CD4-positive, alpha-beta T cell treated with Interleukin-21 for 1 hour (primary cell): ENCODE measurements at places on chromosomes 16 and 17.
A peak's percentile ranks its signal among the peaks of the same experiment; 100 is the strongest.

GRCh38 chr17:37168731-37169353 is 206.9 kb upstream of the C17orf78 start:
- DNase-seq = no peak

DNA sequence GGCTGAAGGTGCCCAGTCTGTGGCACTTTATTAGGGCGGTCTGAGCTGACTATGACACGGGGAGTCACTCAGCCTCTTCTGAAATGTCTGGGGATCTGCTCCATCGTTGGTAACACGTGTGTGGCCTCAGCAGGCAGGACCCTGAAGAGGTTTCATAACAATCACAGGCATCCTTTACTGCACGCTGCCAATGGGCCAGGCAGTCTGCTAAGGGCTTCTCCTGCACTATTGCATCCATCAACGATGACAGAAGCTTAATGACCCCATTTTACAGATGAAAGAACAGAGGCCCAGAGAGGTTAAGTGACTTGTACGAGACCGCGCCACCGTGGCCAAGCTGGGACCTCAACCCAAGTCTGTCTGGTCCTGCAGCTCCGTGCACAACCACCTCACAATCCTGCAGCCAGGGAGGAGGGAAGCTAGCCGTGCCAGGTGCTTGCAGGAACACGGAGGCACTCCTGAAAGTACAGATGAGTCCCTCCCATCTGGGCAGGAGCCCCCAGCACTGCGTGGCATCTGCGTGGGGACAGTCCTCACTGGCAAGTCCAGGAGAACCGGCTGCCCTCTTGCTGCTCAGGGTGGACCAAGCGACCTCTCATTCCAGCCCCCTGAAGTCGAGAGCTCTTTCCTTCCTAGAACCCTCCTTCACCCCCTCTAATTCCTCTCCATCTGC is 40.0 kb downstream of the RPH3AL start:
- no peak for DNase-seq

- DNase-seq = peak; percentile 84
Observed at GRCh38 chr16:48613061-48613957, 3.3 kb upstream of the N4BP1 start.

DNA sequence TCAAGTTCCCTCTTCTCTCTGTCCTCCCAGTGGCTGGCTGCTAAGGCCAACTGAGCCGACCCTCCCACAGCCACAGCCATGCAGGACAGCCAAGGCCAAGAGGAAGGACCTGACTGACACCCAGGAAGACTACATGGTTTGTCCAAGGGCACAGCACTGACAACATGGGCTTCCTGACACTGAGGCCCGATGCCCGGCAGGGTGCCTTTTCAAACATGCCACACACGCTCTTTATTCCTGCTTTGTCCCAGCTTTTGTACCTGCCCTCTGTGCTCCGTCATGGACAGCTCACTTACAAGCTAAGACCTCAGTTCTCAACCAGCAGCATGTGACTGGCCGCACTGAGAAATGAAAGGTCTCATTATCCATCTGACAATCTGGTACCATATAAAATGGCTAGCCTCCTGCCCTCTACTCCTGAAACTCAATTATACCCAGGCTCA is 45.8 kb downstream of the TEX2 start:
- no peak for DNase-seq

GRCh38 chr17:62859146-62859545 is 51.0 kb upstream of the MARCHF10 start:
- no peak for DNase-seq

DNA sequence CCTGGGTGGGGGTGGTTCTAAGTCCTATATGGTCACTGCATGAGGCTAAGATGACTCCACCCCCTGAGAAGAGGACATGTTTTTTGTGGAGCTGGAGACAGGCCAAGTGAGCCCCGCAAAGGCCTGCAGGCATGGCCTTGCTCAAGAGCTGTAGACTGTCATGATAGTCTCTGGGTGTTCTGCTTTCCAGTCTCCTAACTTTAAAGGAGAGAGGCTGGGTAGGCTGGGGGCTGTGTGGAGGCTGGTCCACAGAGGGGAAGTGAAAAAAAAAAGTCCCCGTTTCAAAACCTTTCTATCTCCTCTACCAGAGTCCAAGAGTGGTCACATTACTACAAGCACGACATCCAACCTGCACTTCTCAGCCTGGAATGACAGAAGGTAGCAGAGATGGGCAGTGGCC is 27.1 kb downstream of the CDRT4 start:
- no peak for DNase-seq

DNA sequence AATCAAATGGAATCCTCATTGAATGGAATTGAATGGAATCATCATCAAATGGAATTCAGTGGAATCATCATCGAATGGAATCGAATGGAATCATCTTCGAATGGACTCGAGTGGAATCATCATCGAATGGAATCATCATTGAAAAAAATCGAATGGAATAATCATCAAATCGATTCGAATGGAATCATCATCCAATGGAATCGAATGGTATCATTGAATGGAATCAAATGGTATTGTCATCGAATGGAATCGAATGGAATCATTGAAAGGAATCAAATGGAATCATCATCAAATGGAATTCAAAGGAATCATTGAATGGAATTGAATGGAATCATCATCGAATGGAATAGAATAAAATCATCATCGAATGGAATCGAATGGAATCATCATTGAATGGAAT is 619.3 kb downstream of the TP53TG3F start:
- no peak for DNase-seq

DNA sequence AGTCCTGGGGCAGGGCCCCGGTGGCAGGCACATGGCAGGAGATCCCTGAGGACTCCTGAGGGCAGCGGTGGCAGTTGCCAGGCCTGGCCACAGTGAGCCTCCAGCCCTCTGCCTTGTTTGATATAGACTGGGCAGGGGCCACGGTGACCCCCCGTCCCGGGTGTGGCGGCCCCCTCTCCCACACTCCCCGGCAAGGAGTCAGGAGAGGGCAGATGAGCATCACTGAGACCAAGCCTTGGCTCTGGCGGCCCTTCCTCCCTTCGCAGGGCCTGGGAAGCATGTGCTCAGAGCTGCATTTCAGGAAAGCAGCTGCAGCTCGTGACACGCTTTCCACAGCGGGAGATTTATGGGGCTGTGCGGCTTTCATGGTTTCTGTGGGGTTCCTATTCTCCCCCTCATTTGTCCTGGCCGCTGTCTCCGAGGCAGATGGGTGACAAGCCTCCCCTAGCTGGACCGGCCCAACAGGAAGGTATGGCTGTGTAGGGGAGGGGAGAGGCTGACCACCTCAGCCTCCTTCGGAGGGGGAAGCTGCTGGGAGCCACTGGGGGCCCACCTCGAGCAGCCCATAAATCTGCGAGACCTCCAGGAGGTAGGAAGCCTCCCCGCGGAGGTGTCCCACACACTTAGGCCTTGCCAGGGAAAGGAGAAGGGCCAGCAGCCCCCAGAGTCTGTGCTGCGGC is 211.4 kb downstream of the NTN1 start:
- DNase-seq = no peak

DNA sequence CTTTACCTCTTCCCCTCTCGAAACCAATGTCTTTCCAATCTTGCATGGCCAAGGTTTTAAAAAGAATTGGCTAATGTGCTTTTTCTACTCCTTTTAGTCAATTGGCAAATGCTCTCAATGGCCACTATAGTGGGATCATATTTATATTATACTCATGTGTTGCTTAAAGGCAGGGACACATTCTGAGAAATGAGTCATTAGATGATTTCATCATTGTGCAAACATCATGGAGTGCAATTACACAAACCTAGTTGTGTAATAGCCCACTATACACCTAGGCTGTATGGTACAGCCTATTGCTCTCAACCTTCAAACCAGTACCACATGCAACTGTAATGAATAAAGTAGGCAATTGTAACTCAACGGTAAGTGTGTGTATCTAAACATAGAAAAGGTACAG is 180.9 kb downstream of the HS3ST3A1 start:
- DNase-seq = no peak

DNA sequence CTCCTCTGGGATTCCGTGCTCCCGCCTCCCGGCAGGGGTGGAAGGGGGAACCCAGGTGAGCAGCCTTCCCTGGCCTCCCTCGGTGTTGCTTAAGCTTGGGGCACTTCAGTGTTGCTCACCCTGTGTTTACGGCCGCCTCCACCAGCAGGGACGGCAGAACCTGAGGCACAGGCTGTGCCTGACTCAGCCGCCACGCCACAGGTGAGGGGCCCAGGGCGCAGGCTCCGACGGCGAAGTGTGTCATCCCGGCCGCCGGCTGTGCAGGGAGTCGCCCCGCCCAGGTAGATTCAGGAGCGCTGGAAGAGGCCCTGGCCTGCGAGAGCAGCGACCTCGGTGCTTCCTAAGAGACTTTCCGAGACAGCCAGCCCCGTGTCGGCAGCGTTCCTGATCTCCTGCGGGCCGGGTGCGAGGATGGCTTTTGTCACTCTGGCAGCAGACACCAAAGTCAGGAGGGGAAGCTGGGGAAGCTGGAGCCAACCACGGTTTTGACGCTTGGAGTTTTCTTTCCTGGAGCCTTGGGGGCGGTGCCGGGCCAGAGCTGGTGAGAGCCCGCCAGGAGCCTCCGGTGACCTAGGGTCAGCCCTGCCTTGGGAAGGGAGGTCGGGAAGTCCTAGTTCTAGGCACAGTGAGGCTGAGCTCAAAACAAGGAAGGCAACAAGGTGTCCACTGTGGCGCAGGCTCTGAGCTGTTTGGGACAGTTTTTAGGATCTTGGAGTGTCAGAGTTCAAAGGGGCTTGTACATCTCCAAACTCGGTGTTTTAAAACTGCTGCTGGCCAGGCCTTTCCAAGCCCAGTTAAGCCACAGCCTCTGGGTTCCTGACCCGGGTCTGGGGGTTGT is 2.1 kb downstream of the GSE1 start:
- DNase-seq = peak; percentile 18

GRCh38 chr16:55515111-55515510 is 6.2 kb downstream of the LPCAT2 start:
- DNase-seq = no peak
